Glomerular endothelial cell (primary cell): ENCODE measurements at places on chromosomes 11 and 22.

DNA sequence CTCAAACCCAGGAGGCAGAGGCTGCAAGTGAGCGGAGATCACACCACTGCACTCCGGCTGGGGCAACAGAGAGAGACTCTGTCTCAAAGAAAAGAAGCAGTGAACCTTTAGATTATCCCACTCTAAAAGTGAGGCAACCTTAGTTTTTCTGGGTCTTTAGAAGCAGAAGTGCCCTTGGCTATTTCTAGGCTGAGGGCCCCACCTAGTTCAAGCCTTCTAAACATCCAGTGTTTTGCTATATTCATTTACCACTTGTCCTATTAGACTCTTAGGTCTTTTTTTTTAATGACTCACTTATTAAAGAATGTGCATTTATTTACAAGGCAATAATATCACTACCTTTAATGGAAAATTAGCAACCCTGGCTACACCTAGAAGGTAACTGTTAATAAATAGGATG lies 16.7 kb upstream of the EHF start:
- no peak for DNase-seq

- no peak for DNase-seq
Observed at GRCh38 chr11:129230006-129230405, 37.9 kb upstream of the ARHGAP32 start.

DNA sequence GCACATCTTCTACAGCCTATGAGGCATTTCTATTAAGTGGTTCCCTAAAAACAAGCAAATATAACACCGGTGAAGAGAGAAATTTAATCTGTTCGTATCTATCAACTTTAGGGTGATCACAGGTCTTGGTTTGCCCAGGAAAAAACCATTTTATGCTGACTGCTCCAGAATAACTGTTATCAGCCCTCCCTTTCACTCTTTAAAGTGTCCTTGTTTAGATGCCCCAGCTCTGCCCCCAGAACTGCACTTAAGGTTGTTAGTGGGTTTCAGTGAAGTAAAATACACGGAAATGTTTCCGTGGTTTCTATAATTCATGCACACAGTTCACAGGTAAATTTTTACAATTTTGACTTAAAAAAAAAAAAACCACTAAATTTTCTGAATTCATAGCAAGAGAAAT lies 70.0 kb downstream of the NARS2 start:
- DNase-seq, result no peak

DNA sequence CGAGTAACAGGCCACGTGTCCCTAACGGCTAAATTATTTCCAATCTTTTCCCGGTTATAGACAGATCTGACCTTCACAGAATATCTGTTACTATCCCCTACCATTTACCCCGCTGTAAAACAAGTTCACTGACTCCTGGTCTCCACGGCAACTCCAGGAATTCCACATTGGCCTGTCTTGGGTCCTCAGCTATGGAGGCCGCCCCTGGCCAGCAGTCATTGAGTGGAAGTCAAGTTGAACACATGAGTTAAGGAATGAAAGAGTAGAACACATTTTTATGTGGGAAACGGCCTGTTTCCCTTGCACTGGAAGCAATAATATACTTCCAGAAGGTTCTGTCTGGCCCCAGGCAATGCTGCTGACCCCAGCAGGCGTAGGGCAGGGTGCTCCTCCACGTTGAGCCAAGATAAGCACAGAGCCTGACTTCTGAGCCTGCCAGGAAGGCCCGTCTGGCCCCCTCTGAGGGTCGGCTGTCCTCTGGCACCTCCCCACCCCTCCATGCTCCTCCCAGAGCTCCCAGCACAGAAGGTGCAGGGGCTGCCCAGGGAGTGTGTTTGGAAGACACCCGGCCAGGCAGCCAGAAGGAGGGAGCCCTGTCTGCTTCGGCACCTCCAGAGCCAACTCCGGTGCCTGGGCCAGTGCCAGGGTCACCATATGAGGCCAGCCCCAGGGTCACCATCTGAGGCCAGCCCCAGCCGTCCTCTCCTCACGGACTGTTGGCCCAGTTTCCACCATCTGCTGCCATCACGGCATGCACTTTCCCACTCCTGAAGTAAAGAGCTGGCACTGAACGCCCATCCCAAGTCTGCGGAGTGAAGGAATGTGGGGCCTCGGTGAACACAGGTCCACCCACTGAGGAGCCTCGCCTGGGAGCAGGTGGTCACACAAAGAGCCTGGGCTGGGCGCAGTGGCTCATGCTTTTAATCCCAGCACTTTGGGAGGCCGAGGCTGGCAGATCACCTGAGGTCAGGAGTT lies 813.2 kb downstream of the BRD1 start:
- DNase-seq, result no peak

DNA sequence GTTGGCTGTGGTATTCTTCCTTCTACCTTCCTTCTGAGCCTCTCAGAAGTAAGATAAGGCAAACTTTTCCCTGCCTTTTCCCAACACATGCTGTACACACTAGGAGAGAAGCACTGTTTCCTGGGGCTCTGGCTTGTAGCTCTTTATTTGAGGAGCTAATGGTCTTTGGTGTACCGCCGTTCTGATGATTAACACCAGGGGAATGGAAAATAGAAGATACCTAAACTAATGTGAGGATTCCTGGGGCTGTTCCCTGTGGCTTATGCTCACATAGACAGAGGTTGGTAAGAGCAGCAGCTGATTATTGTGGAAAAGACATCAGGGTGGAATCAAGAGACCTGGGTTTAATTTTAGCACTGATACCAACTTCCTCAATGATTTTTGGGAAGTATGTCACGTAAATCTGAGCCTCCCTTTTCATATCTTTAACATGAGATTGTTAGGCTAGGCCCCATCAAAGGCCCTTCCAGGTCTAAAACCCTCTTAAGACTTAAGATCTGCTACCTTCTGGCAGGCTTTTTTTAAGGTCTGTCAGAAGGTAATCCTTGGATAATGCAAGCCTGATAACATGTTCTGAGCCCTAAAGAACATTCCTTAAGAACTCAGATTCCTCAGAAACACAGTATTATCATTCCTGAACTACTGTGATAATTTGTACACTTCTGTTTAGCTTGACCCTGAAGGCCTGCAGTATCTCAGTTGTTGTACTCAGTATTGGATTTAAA lies 24.8 kb upstream of the RCE1 start:
- no peak for DNase-seq

- DNase-seq, result no peak
Observed at GRCh38 chr11:108593923-108594434, 411 bp upstream of the EXPH5 start.

GRCh38 chr11:100923555-100923954 lies 206.1 kb downstream of the PGR start:
- no peak for DNase-seq

DNA sequence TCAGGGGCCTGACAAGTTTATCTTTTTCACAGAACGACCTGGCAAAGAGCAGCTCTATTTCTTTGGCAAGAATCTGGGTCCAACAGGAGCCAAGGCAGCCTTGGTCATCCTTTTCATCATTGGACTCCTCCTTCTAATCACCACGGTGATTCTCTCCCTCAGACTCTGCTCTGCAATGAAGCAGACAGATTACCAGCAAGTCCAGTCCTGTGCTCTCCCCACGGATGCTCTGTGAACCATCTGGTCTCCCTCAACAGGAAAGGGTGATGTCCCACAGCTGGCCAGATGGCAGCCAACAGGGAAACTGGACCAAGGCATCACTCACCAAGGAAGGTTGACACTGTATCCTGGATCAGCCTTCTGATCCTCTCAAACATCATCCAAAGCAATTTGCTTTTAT lies 17.0 kb upstream of the PANX1 start:
- no peak for DNase-seq

DNA sequence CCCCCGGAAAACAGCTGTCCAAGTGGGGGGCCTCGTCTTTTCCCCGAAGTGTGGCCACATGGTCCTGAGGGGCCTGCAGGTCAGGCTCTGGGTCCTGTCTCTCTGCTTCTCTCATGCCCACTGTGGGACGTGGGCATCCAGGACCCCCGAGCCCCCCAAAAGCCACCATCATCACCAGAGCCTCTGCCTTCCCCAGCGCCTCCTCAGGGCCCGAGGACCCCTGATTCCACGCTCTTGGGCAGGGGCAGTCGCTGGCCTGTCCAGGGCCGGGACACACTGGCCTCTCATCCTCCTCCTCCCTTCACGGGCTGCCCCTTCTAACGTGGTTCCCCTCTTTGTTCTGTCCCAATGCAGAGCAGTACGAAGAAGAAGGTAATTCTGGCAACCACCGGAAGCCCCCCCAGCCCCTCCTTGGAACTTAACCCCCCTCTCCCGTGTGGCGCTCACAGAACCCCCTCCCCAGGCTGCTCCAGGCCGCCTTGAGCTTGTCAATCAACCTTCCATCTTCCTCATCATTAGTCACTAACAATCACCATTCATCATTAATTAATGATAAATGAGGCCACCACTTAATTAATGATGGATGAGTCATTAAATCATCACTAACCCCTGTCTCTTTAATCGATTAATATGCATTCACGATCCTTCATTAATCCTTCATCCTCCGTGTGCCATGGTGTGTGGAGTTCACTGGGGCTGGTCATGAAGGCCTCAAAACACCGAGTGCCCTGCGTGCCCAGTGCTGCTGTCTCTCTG lies 3.9 kb downstream of the TNNT3 start:
- no peak for DNase-seq

DNA sequence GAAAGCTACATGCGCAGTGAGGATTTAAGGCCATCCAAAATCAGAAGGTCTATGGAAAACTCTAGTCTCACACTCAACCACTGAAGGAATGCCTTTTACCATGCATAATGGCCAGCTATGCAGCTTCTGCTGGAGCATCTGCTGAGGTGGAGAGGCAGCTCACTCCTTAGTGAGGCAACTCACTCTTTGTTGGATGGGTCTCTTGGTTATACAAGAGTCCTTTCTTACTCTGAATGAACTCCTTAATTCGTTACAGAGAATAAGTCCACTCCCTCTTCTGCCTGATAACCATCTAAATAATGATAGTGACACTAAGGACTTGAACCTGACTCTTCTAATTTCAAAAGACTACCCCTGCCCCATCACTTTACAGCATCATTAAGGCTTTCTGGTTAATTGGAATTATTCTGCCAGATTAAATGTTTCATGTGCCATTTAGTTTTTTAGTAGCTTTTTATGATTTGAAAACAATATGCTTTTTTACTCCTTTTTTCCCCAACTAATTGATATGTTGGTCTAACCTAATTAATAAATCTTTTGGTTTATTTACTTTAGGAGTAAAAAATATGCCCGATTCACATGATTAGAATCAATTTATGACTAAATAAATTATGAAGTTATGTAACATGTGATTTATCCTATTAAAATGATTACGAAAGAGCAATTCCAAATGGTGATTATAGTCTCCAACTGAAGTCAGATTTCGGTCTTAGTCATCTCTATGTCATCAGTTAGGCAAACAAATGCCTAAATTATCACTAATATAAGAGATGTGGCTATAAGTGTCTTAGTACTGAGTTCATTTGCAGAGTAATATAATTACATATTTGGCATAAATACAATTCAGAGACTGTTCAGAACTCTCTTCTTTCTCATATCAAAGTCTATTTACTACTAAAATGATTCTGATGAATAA lies 286.7 kb upstream of the CCDC90B start:
- DNase-seq, result no peak

- no peak for DNase-seq
Observed at GRCh38 chr11:126186025-126186698, 25.3 kb downstream of the RPUSD4 start.

- no peak for DNase-seq
Observed at GRCh38 chr22:37675930-37676735, 697 bp downstream of the LGALS1 start.

- no peak for DNase-seq
Observed at GRCh38 chr11:1559111-1559951, 12.7 kb downstream of the DUSP8 start.

GRCh38 chr11:9858218-9858617 lies 194.3 kb downstream of the SWAP70 start:
- DNase-seq, result no peak

GRCh38 chr11:120869516-120870011 lies 154.3 kb upstream of the TBCEL start:
- no peak for DNase-seq

DNA sequence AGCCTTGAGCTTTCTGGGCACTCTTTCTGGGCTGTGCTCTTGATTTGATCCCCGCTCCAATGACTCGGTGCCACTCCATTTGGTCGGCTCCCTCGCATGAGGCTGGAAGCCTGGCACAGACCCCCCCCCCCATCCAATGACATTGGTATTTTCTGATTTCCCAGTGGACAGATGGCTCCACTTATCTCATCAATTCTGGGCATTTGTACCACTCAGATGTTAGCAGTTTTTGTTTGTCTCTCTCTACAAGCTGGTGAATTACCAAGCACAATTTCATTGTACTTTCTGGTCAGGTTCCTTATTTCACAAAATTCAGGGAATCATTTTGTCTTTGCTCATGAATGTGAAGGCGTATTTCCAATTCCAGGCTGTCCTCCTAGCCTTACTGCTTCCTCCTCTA lies 9.1 kb downstream of the DNAL4 start:
- no peak for DNase-seq

DNA sequence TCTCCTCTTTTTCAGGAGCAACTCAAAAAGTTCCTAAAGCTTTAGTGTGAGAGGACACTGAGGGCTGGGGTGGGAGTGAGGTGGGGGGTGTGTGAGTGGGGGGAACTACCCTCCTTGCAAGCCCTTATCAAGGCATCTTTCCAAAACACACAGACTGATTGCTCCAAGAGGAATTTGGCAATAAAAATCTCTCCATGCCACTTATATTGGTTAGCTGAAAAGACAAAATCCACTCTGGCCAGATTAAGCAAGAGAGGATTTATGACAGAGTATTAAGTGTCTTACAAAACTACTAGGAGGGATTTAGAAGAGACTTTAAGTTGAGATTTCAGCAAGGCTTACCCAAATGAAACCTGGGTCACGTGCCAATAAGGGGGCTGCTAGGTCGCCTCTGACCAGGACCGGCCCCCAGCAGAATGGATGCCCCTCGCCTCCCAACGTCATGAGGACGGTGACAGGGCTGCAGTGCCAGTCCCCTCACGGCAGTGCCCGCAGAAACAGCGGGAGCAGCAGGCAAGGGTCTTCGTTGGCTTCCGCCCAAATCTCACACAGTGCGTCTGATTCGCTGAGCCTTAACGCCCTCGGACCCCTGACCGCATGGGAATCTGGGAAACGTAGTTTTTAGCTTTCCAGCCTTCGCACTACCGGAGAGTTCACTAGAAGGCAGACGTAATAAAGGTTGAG lies 22.1 kb upstream of the CTR9 start:
- DNase-seq, result no peak

DNA sequence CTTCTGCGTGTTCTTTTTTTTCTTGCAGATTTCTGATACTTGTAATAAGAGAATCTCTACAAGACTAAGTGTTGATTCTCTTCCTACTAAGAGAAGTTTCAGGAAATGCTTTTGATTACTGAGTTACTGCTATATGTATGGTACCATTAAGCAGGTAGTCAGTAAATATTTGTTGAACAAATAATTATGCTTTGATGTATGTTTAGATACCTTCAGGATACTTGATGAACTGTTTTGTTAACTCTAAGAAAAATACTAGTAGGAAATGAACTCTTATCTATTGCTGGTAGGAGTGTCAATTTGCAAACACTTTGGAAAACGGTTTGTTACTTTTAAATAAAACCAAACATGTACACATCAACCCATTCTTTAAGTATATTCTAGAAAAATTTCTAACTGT lies 90.6 kb downstream of the TMEM135 start:
- DNase-seq, result no peak
